ENCODE measurements at places on chromosomes 12 and 14.

DNA sequence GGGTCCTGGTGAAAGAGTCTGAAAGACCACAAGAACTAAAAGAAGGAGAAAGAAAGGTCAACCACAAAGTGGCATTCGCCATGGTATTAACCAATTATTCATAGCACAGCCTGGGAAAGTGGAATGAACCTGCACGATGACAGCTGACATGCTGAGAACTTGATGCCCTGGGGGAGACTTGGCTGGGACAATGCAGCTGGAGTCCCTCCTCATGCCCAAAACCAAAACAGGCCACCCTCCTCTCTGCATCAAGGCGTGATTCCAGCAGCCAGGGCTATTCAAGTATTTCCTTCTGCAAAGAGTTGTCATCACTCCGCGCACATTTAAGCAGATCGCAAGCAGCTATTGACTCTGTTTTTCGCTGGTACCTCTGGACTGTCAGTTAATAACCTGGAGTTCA lies 167.1 kb upstream of the NOS1 start:
- DNase-seq: no peak

GRCh38 chr14:99673305-99674063 lies 10.6 kb upstream of the CYP46A1 start:
- no peak for DNase-seq

DNA sequence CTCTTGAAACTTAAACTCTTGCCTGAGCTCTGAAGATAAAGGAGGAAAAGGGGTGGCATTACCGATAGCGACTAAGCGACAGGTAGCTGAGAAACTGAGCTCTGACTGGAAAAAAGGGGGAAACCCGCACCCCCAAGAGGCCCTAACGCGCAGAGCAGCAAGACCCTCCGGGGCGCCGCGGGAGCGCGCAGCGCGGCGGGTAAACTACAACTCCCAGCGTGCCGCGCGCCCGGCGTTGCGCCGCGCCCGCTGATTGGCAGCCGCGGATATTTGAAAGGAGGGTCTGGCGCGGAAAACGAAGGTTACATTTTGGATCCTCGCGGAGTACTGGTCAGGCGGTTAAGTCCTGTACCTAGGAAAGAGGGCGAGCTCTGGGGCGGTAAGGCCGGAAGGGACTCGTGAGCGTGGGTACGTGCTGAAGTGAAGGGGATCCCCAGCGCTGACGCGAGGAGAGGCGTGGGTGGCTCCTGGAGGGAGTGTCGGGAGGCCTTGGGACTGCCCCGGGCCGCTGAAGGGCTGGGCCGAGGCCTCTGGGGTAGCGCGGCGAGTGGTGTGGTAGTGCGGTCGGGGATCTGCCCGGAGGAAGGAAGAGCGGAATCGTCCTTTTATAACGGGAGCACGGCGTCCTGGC lies at the start of gene ESPL1:
Gene ESPL1 (plus strand): TSS at position 301 of the 631 bp plus-strand sequence. CDS start 468 bp downstream, outside the sequence.
- peak; percentile 34 for DNase-seq

DNA sequence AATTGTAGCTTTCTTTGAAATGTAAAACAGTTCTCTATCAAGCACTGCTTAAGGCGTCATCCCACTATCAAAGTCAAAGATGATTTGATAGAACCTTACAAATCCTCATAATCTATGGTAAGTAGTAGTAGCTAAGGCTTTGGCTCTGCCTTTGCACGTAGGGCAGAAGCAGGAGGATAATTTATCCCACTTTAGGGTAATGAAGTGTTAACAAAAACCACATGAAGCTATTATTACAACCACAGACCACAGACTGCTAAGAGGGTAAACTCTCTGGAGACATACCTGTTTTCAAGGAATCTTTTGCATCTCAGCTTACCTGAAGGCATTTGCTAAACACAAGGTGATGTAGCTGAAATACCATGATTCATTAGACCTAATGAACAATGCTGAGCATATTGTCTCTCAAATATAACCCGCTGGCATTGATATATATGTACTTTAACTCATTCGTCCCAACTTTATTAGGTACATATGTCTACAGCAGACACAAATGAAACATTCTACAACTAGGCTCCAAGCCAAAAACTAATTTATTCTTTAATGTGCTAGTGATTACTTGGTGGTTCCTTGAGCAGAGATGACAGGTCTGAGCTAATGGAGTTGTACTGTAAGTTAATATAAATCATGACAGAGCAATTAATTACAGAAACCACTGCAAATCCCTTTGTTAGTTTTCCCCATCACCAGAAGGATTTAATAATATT lies 368.8 kb downstream of the ETNK1 start:
- DNase-seq: no peak

DNA sequence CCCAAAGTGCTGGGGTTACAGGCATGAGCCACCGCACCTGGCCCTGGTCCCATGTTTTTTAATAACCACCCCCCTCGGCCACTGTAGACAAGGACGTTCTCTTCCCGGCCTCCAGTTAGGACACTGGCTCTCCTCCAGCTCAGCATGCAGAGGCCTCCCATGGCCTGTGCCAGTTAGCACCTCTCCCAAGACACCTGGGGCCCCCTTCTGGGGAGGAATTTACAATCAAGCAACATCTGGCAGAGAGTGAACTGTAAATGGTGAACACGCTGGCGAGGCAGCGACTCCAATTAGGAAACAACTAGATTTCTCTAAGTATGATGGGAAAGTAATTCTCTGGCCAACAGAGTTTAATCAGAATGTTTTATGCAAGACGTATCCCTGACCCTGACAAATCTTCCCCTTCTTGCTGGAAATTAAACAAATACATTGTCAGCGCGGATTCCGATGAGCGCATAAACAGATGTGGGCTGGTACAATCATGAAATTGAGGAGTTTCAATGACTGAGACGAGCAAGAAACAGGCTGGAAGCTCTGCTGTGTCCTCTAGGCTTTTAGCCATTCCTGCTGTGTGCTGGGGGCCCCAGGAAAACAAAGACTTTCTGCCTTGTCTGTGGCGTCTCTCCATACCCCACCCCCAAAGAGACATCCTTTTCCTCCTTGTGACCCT lies 61.7 kb upstream of the DLK1 start:
- DNase-seq: no peak

DNA sequence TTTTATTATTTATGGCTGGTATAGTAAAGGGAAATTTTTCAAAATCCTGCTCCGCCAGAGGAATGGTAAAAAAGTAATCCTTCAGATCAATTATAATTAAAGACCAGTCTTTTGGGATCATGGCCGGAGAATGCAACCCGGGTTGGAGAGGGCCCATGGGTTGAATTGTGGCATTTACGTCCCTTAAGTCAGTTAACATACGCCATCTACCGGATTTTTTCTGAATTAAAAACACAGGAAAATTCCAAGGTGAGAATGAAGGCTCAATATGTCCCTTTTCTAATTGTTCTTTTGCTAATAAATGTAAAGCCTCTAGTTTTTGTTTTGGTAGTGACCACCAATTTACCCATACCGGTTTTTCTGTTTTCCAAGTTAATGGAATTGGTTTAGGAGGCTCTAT lies 602.8 kb downstream of the ALG10 start:
- peak; percentile 12 for DNase-seq

- no peak for DNase-seq
These were observed 2.1 kb downstream of the PLD4 start for GRCh38 chr14:104926619-104927431.

DNA sequence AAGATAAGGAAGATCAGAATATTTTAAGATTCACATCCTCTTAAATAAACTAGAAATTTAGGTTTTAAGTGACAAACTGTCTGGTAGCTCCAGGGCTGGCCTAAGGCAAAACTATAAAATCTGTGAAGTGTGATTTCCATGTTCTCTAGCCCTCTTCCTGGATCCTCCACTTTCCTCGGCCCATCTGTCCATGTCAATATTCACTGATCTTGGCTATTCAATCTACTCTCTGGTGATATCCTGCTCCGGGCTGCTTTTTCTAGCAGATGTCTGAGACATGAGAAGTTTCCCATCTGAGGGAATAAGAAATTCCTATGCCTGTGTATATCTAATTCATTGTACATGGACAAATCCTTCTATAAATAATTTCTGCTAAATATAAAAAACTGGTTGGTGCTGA lies 500.4 kb downstream of the GALC start:
- no peak for DNase-seq

- DNase-seq: no peak
These were observed 195.6 kb downstream of the TTC7B start for GRCh38 chr14:90620568-90621077.

GRCh38 chr14:105151838-105152793 lies 16.5 kb downstream of the JAG2 start:
- no peak for DNase-seq

DNA sequence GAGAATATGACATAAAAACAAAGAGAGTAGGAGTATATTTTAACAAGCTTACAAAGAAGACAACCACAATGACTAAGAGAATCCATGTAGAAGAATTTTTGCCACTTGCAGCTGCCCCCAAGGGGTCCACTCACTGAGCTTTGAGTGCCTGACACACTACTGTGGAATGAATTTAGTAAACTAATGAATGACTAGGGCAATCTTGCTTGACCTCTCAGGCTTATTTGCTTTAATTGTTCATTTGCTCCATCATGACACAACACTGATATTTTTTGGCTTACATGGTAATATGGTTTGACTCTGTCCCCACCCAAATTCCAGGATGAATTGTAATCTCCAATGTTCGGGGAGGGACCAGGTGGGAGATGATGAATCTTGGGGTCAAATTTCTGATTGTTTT lies 249.1 kb upstream of the FAR2 start:
- no peak for DNase-seq

GRCh38 chr12:12376646-12377448 lies 20.0 kb downstream of the BORCS5 start:
- DNase-seq: peak; percentile 86

DNA sequence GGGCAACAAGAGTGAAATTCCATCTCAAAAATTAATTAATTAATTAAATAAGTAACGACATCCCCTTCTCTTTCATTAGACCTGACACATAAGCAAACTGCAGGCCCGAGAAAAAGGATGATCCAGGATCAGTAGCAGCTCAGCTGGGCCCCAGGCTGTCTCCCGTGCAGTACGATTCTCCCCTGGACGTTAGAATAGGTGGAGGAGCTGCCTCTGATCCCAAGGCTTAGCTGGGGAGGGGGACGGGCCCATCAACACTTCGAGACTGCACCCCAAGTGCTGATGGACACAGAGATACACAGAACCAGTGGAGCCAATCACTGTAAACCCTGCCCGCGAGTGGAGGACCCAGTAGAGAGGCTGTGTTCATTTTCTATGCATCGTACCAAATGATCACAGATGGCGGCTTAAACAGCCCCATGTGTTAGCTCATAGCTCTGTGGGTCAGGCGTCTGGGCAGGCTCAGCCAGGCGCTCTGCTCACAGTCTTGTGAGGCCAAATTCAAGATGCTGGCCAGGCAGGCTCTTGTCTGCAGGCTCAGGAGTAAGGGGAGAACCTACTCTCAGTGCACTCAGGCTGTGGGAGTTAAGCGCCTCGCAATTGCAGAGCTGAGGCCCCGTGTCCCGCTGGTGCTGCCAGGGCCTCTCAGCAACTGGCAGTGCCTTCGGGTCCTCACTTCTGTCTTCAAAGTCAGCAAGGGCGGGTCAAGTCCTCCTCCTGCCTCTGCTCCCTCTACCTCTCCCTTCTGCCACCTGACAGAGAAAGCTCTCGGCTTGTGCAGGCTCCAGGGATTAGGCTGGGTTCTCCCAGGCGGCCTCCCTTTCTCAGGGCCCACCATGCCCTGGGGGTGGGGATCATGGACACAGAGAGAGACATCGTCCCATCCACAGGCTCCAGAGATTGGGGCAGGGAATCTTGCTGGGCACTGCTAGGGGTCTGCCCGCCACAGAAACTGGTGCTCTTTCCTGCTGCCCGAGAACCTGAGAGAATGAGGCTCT lies 26.4 kb downstream of the RIMBP2 start:
- no peak for DNase-seq

DNA sequence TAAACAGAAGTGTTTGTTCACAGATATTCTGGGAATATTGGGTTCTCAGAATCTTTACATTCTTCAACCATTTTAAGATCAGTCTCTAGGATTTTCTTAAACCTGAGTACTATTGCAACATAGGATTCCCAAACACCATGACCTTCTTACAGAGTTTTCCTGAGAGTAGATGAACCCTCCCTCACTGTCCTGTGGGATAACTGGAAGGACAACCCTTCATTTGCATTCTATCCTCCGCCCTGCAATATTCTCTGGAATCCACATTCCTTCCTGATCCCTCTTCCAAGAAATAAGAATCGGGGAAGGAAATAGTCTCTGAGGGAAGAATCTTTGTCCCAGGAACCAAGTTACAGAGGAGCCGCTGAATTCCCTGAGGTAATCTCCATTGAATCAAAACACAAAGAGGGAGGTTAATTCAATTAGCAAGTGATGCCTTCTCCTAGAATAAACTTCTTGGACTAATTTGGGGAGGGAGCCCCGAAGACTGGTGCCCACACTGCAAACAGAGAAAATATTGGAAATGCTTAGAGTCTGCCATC lies 99.8 kb upstream of the MBIP start:
- DNase-seq: no peak

DNA sequence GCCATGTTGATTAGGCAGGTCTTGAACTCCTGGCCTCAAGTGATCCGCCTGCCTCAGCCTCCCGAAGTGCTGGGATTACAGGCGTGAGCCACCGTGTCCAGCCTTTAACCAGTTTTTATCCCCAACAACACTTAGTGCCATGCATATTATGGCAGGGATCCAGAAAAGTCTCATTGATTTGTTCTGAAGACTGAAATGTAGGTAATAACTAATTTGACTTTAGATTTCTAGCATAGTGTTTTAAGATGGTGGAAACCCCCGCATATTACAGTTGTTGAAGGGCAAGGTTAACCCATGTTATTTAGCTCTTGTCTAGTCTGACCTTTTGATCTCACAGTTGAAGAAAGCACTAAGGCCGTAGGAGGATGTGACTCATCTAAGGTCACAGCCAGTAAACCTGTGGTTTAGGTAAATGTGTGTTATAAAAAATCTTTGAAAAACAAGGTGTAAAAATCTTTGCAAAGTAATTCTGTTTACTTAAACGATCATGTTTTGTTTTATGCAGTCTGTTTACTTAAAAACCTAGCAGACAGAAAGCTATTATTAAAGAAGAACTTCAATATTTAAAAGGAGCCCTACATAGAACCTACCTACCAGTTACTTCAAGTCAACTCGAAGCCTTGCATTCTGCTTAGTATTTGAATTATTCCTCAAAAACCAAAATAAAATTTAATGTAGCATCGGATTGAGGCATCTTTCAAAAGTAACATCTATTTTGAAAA lies 24.8 kb downstream of the BICDL1 start:
- no peak for DNase-seq

DNA sequence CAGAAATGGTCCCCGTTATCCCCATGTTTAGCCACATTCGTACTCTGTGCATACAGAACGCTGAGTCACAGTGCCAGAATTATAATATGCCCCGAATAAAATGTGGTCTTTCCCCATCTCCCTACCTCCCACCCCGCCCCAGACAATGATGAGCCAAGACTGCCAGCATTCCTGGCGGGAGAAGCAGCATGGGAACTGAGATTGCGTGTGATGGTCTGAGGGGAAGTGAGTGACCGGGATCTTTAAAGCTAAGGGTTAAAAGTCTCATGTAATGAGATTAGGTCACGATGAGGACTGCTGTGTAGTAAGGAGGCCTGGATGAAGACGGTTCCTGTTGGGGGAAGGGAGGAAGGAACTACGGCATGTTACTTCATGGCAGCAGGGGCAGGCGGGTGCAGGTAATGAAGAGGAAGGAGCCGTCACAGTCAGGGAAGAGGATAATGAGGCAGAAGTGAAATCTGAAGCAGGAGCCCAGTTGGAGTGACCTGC lies 243.3 kb upstream of the FKBP4 start:
- DNase-seq: no peak

GRCh38 chr12:77202457-77203060 lies 137.2 kb upstream of the E2F7 start:
- no peak for DNase-seq
